Naive thymus-derived CD8-positive, alpha-beta T cell (primary cell): ENCODE measurements at places on chromosomes 11 and 22. TPM values are rescaled to one million over a fixed set of nuclear protein-coding genes. Genes with fewer than 3 reads are reported as not detected.

Gene KCTD21
- 0.94 TPM for polyA plus RNA-seq

Gene BDNF
- not detected for polyA plus RNA-seq

Gene NEFH
- 0.52 TPM for polyA plus RNA-seq

DNA sequence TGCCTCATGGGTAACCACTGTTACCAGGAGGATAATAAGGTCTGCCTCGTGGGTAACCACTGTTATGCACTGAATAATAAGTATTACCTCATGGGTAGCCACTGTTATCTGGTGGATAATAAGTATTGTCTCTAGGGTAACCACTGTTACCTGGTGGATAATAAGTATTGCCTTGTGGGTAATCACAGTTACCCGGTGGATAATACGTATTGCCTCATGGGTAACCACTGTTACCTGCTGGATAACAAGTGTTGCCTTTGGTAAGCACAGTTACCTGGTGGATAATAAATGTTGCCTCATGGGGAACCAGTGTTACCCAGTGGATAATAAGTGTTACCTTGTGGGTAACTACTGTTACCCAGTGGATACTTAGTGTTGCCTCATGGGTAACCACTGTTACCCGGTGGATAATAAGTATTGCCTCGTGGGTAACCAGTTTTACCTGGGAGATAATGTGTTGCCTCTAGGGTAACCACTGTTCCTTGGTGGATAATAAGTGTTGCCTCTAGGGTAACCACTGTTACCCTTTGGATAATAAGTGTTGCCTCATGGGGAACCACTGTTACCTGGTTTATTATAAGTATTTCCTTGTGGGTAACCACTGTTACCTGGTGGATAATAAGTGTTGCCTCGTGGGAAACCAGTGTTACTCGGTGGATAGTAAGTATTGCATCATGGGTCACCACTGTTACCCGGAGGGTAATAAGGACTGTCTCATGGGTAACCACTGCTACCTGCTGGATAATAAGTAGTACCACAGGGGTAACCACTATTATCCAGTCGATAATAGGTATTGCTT, 10.6 kb upstream of the NXPE4 start:
- H3K4me3 ChIP-seq: no peak overlapping the region
- H3K36me3 ChIP-seq: no peaks in the 10 kb centered on the region
- DNase-seq: no peak
- H3K27me3 ChIP-seq: no peaks in the 10 kb centered on the region

- no peak for DNase-seq
- H3K4me1 ChIP-seq: peaks cover 2% of the 10 kb centered on the region
- H3K36me3 ChIP-seq: no peaks in the 10 kb centered on the region
- H3K27me3 ChIP-seq: peaks cover 4% of the 10 kb centered on the region
Measured at GRCh38 chr11:72657411-72658100, 16.7 kb downstream of the PDE2A start.

DNA sequence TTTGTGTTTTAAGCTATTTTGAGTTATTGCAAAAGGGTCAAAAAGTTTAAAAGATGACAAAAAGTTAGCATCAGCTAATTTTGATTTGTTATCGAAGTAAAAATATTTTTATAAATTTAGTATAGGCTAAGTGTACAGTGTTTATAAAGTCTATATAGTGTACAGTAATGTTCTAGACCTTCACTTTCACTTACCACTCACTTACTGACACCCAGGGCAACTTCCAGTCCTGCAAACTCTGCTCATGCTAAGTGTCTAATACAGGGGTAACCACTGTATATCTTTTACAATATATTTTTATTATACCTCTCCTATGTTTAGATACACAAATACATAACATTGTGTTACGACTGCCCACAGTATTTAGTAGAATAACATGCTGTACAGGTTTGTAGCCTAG, 59.7 kb downstream of the PDGFD start:
- no peak for DNase-seq
- no peaks in the 10 kb centered on the region for H3K36me3 ChIP-seq
- H3K4me3 ChIP-seq: no peak overlapping the region
- no peaks in the 10 kb centered on the region for H3K27me3 ChIP-seq

DNA sequence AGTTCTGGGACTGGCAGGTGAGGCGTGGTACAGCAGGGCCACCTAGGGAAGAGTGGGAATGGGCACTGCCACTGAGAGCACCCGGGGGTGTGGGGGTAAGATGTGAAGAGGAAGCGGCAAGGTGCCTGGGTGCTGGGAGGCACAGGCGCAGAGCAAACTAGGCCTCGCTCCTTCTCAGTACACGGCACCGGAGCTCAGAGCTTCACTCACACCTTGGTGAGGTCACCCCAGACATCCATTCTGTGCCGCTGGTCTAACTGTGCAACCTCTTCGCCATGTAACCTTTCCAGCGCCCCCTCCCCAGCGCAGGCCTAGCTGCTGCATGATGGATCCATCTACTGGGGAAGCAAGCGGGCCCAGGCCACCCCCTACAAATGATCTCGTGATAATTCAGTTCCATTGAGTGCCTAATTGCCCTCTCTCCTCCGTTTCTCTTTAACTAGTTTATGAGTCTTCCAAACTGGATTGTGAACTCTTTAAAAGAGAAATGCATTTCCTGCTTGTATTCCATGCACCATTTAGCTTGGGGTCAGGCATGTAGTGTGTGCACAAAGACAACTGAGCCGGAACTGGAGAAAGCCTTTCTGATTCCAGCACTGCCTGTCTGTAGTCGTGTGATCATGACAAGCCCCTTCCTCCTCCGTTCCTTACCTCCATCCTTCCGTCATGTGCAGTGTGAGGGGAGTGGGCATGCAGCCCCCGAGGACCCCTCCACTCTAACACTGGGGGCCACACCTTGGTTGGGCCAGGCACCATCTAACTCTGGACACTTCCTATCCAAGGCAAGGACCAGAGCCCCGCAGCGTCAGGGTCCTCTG, 1475.2 kb downstream of the TBC1D22A start:
- H3K27me3 ChIP-seq: peaks cover 5% of the 10 kb centered on the region
- H3K36me3 ChIP-seq: no peaks in the 10 kb centered on the region
- no peak for DNase-seq
- no peak overlapping the region for H3K27ac ChIP-seq

DNA sequence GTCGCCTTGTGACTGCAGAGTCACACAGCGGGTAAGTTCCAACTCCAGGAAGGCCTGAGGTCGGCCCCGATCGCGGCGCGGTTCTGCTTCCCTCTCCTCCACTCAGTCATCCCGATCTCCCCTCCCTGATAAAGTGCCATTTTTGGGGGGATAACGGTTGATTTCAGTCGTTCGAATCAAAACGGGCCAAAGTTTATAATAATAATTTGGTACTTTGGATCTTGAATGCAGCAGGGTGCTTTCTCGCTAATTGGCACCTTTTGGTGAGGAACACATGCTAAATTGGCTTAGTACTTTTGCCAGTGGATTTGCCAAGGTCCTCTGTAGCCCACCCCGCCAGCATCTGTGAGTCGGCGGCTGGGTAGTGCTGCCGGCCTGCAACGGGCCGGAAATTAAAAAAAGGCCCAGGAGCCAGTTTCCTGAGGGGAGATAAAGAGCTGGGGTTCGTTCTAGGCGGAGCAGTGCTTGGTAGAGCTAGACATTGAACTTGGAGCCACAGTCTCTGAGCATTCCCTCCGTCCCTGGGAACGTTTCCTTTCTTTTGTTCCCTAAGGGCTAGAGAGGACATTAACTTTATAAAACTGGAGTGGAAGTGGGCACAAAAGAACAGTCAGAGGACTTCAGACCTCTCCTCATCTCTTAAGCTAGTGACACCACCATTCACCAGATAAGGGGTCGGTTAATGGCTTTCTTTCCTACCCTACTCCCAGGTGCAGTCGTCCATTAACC, 997 bp downstream of the UBE2L3 start:
- no peaks in the 10 kb centered on the region for H3K36me3 ChIP-seq
- no peaks in the 10 kb centered on the region for H3K27me3 ChIP-seq
- H3K27ac ChIP-seq: peak overlapping the region; percentile 82
- peaks cover 52% of the 10 kb centered on the region for H3K4me1 ChIP-seq
- DNase-seq: no peak

DNA sequence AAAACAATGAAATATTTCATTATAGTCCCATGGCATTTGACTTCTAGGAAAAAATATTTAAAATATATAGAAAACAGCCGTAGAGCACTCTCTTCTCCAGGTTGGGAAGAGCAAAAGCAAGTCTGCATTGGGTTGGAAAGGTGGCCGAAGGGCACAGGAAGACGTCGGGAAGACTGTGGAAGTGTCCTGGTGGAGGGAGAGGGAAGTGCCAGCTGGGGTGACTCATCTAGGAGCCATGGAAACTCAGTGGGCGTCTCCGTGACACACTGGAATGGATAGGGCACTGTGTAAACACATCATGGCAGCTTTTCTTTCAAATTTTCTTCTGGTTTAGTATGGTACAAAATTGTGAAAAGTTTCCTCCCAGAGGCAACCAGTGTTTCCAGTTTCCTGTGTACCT, 12.7 kb downstream of the GTPBP1 start:
- H3K4me3 ChIP-seq: no peak overlapping the region
- no peaks in the 10 kb centered on the region for H3K27me3 ChIP-seq
- peak overlapping the region; percentile 50 for H3K27ac ChIP-seq
- H3K4me1 ChIP-seq: peaks cover 21% of the 10 kb centered on the region

GRCh38 chr11:55914482-55914881, at the start of gene OR5W2:
TSS of gene OR5W2 (minus strand) at chr11:55914582. CDS start at chr11:55914582, 0 bp downstream.
- H3K4me3 ChIP-seq: no peak within 1 kb of the TSS
- no peak within 1 kb of the TSS for H3K27ac ChIP-seq
- no peaks in the 10 kb centered on the region for H3K36me3 ChIP-seq
- no peaks in the 10 kb centered on the region for H3K27me3 ChIP-seq
- no peak for DNase-seq

GRCh38 chr11:117676501-117676900, 120.5 kb downstream of the DSCAML1 start:
- no peak overlapping the region for H3K4me3 ChIP-seq
- no peak for DNase-seq
- H3K27me3 ChIP-seq: peaks cover 4% of the 10 kb centered on the region

- no peak overlapping the region for H3K4me3 ChIP-seq
- no peaks in the 10 kb centered on the region for H3K36me3 ChIP-seq
- peaks cover 25% of the 10 kb centered on the region for H3K4me1 ChIP-seq
- H3K27ac ChIP-seq: no peak overlapping the region
- no peak for DNase-seq
- peaks cover 4% of the 10 kb centered on the region for H3K27me3 ChIP-seq
Measured at GRCh38 chr22:39746600-39747262, 146.8 kb downstream of the ENTHD1 start.

GRCh38 chr22:30357236-30357570, 396 bp downstream of the CCDC157 start:
- no peaks in the 10 kb centered on the region for H3K36me3 ChIP-seq
- peaks cover 24% of the 10 kb centered on the region for H3K4me1 ChIP-seq
- DNase-seq: peak; percentile 55

GRCh38 chr11:79675081-79675480, 234.3 kb upstream of the TENM4 start:
- DNase-seq: no peak
- H3K36me3 ChIP-seq: no peaks in the 10 kb centered on the region
- H3K4me1 ChIP-seq: no peaks in the 10 kb centered on the region
- no peak overlapping the region for H3K4me3 ChIP-seq
- peaks cover 3% of the 10 kb centered on the region for H3K27me3 ChIP-seq

- no peak for DNase-seq
- H3K4me3 ChIP-seq: no peak overlapping the region
- no peaks in the 10 kb centered on the region for H3K36me3 ChIP-seq
- H3K27ac ChIP-seq: no peak overlapping the region
Measured at GRCh38 chr11:95605271-95605940, 184.2 kb downstream of the FAM76B start.

DNA sequence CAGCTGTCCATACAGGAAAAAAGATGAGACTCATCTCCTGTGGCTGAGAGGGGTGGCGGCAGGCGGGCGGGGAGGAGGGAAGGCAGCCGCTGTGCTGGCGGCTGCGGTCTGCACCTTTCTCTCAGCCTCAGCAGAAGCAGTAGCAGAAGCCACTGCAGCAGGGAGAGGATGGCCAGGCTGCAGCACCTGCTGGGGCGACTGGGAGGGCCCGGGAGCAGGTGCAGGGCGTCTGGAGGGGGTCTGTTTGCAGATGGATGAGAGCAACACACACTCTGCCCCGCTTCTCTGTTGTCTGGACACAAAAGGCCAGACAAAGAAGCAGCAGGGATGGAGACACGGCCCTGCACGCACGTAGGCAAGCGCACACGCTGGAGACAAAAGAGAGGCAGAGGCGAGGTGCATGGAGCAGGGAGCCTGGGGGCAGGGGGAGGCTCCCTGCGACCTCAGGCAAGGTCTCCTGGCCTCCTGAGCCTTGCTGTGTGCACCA, 9.3 kb upstream of the MIAT start:
- H3K27ac ChIP-seq: peak overlapping the region; percentile 92
- H3K36me3 ChIP-seq: no peaks in the 10 kb centered on the region
- H3K4me1 ChIP-seq: peaks cover 66% of the 10 kb centered on the region
- peaks cover 1% of the 10 kb centered on the region for H3K27me3 ChIP-seq

- H3K4me1 ChIP-seq: peaks cover 82% of the 10 kb centered on the region
- no peaks in the 10 kb centered on the region for H3K36me3 ChIP-seq
- no peak overlapping the region for H3K27ac ChIP-seq
Measured at GRCh38 chr11:121422675-121423074, 29.4 kb upstream of the SORL1 start.

- H3K4me3 ChIP-seq: no peak overlapping the region
- no peak for DNase-seq
- no peaks in the 10 kb centered on the region for H3K36me3 ChIP-seq
- no peak overlapping the region for H3K27ac ChIP-seq
Measured at GRCh38 chr11:19405966-19406365, 165.2 kb upstream of the E2F8 start.

DNA sequence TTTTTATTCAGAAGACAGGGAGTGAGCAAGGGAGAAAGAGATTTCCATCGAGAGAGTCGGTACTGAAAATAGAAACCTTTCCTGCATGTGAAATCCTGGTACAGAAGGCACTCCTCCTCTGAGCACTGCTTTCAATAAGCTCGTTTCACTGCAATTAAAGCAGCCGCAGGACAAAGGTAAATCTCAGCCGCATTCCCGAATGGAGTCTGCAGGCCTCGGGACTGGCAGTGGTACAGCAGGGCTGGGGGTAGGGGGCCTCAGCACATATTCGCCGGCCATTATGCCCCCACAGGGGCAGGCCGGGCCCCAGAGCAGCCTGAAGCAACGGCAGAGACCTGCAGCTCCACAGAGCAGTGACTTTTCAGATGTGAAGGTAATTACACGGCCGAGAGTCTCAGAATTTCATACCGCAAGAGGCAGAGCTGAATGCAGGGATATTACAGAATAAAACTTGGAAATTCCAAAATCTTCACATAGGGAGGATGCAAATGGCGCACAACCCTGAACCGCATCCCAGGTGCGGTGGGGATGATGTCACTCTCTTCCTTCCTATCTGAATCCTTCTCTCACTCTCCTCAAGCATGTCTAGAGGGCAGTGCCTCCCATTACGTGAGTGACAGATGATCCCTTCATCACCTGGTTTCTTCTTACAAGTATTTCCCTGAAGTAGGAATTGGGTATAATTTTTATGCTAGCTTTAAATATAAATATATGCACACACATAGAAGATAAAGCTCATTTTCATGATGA, 622.1 kb downstream of the OPCML start:
- H3K4me3 ChIP-seq: no peak overlapping the region
- H3K36me3 ChIP-seq: no peaks in the 10 kb centered on the region
- no peaks in the 10 kb centered on the region for H3K27me3 ChIP-seq
